ENCODE measurements at places on chromosomes 7 and 10.

DNA sequence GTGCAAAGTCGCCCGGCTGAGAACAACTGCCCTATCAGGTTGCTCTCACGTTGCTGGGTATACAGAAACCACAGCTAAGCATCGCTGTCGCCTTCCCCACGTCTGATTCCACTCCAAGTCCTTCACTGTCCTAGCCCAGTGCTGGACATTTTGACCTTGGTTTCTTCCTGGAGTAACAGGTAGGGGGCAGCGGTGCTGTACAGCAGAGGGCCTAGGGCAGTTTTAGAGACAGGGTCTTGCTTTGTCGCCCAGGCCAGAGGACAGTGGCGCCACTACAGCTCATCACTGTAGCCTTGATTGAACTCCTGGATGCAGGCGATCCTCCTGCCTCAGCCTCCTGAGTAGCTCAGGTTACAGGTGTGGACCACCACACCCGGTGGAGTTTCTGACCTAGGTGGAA, 2.6 kb downstream of the CLDN15 start:
- peak; percentile 21 for DNase-seq

DNA sequence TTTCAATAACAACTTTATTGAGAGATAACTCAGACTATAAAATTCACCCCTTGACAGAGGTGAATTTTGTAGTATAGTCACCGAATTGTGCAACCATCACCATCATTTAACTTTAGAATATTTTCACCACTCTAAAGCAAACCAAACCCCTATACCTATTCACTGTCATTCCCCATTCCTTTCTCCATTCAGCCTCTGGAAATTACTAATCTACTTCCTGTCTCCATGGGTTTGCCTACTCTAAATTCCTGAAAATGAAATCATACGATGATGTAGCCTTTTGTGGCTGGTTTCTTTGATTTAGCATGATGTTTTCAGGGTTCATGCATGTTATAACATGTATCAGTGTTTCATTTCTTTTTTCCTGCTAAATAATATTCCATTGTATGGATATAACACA, 15.6 kb upstream of the LMTK2 start:
- DNase-seq, result peak; percentile 67

DNA sequence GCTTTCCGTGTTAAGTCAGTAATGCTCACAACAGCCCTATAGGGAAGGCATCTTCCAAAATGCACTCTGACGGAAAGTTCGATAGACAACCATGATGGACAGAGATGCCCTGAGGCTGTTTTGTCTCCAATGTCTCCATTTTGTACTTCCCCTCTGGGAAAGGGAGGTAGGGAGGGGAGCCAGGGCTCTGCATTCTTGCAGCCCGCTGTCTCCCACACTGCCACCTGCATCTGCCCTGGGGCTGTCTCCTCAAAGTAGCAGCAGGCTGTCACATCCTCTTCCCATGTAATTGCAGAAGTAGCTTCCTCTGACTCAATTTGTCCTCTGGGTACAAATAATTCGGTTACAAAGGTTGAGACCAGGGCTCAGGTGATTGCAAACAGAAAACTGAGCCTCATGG, 131.4 kb downstream of the GPAM start:
- no peak for DNase-seq

DNA sequence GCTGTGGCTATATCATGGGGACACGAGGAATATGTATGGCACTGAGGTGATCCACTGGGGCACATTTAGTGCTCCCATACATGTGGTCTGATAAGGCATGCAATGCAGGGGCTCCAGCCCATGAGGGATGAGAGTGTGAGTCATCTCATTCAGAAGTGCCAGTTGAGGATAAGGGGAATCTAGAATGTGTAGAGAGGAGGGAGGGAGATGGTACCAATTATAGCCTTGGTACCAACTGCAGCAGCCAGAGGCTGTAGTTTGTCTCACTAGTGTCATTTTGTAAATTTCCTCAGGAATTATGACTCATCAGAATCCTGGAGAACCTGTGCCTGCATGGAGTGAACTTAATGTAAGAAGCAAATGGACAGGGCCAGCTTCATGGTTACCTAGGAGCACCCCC, 46.2 kb downstream of the LAMB4 start:
- DNase-seq, result peak; percentile 43

DNA sequence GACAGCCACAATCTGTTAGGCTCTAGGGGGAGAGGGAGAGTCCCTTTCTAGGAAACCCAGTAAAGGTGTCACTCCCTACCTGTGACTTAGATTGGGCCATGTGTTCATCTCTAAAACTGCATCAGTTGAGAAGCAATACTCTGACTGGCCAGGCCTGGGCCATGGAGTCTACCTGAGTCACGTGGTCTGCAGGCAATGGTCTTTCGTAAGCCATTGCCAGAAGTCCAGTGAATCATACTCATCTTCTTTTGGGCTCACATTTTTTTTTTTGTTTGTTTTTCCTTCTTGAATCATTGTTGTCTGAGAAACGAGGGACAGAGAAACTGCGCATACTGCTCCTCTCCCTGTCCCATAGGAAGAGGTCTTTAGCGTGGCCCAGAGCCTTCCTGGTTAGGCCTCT, 215.6 kb downstream of the CCSER2 start:
- DNase-seq, result peak; percentile 36

GRCh38 chr10:78927257-78927995, 141.3 kb upstream of the ZMIZ1 start:
- peak; percentile 14 for DNase-seq
